ENCODE measurements at places on chromosomes 11 and 22.

GRCh38 chr11:86749376-86749775 is 51.0 kb upstream of the PRSS23 start:
- DNase-seq: no peak

DNA sequence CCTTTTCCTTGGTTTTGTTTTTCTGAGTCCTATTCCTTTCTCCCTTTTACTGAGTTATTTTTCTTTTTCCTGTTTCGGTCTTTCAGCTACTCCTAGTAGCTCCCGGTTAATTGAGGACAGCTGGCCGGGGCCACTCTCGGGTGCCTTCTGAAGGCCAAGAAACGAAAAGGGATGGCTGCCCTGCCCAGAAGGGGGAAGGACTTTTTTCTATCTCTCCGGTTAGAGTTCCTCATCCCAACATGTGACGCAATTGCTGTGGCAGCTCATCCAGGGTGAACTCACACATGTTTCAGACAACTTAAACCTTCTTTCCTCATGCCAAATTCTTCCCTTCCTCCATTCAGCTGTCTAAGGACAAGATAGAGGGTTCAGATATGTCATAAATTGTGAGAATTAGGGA is 83.6 kb downstream of the PIWIL4 start:
- no peak for DNase-seq

- no peak for DNase-seq
Measured at GRCh38 chr11:65781152-65781961, 581 bp upstream of the AP5B1 start.

GRCh38 chr22:43953988-43954785 is 1.1 kb upstream of the SAMM50 start:
- no peak for DNase-seq

- no peak for DNase-seq
Measured at GRCh38 chr11:11211186-11211585, 141.9 kb downstream of the CSNK2A3 start.

GRCh38 chr22:24540470-24540869 is 14.5 kb downstream of the GUCD1 start:
- DNase-seq: no peak

GRCh38 chr11:16265022-16265421 is 91.3 kb downstream of the SOX6 start:
- DNase-seq: no peak

DNA sequence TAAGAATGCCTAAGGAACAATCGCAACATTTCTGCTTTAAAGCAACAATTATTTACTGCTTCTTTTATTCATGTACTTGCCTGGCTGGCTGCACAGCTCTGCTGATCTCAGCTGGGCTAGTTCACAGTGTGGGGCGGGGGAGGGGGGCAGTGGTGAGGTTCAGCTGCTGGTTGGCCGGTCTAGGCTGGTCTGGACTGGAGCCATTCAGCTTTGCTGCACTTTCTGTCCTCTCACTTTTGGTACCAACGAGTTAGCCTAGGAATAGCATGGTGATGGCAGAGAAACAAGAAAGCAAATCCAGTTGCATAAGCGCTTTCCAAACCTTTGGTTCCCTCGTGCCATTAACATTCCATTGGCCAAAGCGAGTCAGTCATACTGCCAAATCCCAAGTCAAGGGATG is 16.0 kb upstream of the MIF start:
- no peak for DNase-seq

GRCh38 chr11:64409278-64409677 is 50.3 kb downstream of the RPS6KA4 start:
- DNase-seq: no peak

- no peak for DNase-seq
Measured at GRCh38 chr11:96103721-96104120, 179.8 kb upstream of the MTMR2 start.

GRCh38 chr22:49676783-49677494 is 150.7 kb downstream of the BRD1 start:
- no peak for DNase-seq

GRCh38 chr11:68980776-68981065 is at the start of gene MRGPRD:
TSS of gene MRGPRD (minus strand) at chr11:68980986. CDS start at chr11:68980986, 0 bp downstream.
- DNase-seq: no peak

DNA sequence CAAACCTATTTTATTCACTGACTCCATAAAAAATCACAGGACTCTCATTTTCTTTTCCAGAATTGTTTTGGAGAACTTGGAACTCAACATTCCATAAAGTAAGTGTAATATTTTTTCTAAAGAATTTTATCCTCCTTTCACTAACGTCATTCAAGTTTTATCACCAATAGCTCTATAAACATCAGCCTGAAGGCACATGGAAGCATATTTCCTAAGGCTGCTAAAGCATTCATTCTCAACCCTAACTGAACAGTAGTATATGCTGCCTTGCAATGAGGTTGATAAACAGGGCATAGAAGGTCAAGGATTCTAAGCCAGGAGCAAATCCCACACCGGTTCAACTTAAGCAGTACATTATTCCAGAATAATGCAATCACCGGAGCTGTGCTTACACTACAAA is 273.9 kb downstream of the RAB38 start:
- no peak for DNase-seq

DNA sequence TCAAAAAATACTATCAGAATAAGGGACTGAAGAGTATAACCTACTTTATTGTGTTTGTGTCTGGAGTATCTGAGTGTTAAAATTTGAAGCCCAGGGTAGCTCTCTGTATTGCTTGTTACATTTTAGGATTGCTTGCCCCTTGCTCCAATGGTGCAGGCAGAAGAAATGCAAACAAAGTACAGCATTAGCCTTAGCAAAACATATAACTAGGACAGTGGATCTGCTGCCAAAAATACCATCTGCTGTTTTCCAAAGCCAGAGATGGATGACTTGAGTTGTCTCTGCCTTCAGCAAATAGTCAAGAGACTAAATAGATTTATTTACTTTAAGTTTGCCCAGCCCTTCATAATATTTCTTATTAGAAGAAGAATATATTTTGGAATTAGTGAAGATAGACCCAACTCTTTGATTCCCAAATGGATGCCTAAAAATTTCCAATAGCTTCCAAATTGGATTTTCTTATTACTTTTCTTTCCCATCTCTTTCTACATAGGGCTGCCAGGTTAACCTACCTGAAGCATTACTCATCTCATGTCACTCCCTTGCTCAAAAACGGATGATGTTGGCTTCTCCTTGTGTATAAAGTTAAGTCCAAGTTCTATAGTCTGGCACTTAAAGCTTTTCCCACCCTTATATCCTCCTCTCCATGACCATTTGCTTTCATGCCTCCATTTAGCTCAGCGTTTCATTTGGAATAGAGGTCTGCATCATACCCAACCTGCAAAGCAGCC is 66.3 kb downstream of the LDLRAD3 start:
- DNase-seq: no peak

DNA sequence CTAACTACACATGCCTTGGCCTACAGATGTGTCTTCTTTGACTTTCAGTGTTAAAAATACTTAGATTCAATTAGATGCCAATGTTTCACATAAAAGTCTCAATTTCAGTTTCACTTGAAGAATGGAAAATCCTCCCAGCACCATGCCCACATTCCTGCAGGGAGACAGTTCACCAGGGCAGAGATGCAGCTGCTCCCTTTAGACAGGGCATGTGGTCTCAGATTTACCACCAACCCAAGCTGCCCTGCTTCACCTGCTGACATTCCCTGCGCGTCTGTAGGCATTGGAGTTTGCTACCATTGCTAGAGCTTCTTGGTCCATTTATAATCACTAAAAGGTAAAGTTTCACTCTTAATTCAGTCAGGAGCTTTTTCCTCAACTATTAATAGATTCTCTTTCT is 113.9 kb downstream of the ARFGAP2 start:
- DNase-seq: no peak

DNA sequence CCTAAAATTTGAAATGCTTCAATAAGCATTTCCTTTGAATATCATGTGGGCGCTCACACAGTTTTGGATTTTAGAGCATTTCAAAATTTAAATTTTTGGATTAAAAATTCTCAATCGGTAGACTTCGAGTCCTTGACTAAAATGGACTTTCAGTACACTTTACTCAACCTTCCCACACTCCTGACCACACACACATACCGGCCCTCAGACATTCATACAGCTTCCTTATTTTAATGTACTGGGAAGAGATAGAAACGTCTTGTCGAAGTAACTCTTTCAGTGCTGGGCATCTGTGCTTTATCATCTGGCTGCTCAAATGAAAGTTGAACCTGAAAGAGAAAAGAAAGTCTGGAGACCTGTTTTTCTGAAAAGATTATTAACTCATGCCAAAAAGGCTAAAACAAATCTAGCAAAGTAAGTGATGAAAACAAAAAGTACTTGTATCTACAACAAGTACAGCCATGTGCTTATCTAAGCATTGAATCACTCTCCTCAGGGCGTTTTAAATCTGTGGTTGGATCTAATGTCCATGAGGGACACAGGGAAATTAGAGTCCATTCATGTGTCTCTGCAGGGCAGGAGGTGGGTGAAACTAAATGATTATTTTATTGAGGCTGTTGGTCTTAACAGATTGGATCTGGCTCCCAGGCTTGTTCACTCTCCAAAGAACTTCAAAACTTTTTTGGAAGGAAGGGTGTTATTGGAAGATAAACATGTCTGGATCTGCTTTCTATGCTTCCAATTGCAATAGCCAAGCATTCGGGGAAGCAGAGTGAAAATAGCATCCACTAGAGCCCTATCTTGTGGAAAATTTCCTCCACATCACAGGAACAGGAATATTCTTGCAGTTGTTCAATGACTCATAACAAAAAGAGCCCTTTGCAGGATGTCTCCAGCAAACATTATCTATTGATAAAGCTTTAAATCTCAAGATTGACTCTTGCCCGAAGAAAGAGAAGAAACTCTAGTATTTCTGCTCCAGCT is 47.0 kb downstream of the CARD18 start:
- DNase-seq: no peak

DNA sequence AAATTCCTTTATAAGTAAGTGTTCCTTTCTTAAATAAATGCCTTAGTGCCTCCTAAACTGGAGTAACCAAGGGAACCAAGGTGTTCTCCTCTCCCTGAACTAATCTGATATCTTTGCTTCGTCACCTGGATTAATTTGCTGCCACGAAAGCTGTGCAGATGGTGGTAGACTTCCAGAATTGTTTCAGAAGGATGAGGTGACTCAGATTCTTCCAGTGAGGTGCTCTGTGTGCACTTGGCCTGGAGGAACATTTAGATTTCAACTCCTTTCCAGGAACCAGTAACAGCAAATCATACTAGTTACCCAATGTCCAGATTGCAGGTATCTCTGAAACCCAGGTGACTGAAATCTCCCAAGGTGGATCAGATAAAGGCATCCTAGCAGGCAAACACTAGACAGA is 181.9 kb downstream of the FAT3 start:
- no peak for DNase-seq

- DNase-seq: no peak
Measured at GRCh38 chr11:37830529-37830928, 1232.5 kb upstream of the RAG2 start.

GRCh38 chr11:67601098-67601497 is 5.6 kb upstream of the NDUFV1 start:
- no peak for DNase-seq

DNA sequence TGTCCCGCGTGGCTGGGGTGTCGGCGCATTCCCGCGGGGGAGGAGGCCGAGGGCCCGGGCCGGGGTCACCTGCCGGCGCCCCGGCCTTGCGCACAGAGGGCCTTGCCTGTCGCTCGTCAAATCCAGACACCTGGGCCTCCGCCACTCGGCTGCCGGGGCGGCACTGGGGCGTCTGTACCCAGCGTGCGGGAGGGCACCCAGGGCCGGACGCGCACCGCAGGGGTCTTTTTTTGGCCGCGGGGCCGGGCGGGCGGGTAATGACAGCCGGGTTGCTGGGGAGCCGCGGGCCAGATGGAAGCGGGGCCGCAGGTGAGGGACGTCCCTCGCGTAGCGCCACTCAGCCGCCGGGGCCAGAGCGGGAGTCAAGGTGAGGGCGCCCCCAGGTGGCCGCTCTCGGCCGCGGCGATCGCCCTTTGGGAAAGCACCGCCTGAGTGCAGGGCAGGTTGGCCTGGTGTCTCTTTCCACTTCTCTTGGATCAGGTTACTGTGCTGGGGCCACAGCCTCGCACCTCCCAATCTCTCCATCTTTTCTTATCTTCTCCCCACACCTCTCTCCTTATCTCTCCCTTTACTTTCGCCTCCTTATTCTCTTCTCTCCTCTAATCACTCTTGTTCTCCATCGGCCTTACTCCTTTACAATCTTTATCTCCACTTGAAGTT is 3.5 kb downstream of the PHLDB1 start:
- peak; percentile 68 for DNase-seq

- DNase-seq: no peak
Measured at GRCh38 chr22:38335077-38335476, 17.8 kb upstream of the CSNK1E start.

GRCh38 chr22:37243402-37244113 is 511 bp downstream of the RAC2 start:
- no peak for DNase-seq

- no peak for DNase-seq
Measured at GRCh38 chr11:122668562-122669090, 13.1 kb downstream of the UBASH3B start.

DNA sequence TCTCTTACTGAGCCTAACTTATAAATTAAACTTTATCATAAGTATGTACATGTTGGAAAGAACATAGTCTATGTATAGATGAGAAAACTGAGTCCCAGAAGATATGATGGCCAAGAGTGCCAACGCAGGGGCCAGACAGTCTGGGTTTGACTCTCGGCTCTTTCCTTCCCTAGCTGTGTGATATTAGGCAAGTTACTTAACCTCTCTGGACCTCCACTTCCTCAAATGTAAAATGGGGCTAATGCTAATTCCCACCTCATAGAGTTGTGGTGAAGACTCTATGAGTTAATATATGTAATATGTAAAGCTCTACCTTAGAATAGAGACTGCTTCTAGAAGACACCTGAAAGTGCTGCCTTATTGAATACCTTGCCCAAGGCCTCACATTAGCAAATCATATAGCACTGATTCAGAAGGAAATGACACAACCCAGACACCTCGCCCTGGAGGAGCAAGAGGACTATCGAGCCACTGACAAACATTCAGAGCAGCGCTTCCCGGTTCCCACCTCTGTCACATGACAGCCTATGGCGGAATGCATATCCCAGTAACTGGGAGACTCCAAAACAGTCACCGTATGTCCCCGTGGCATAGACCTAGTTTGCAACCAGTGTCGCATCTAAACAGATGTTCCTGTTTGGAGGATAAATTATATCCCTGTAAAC is 11.3 kb upstream of the CCDC86 start:
- DNase-seq: no peak

GRCh38 chr11:71169313-71169712 is 83.1 kb downstream of the SHANK2 start:
- DNase-seq: no peak

GRCh38 chr22:48651981-48652538 is 1175.6 kb downstream of the BRD1 start:
- no peak for DNase-seq

- no peak for DNase-seq
Measured at GRCh38 chr11:79486242-79486984, 45.6 kb upstream of the TENM4 start.
